Activated T-helper 1 cell treated with anti-CD3 and anti-CD28 coated beads, Interleukin-12 subunit alpha, Interleukin-12 subunit beta, Interleukin-2, Interleukin-4 antibody, amounts not matched to agents 30 ng/mL and 10 ng/mL and 1 ng/mL, durations not matched to agents 14 hours and 24 hours and 36 hours (primary cell): ENCODE measurements at places on chromosomes 4 and X. TPM values are rescaled to one million over a fixed set of nuclear protein-coding genes. Genes with fewer than 3 reads are reported as not detected.

GRCh38 chrX:56798866-56799758 is 70.1 kb downstream of the NBDY start:
- no peak for DNase-seq

GRCh38 chr4:188002323-188002722 is 6.8 kb downstream of the ZFP42 start:
- DNase-seq: no peak

Gene NOCT
- 24.1 and 26.9 TPM in 2 replicates for total RNA-seq

- no peak for DNase-seq
These were observed 20.2 kb upstream of the HSD17B13 start for GRCh38 chr4:87342872-87343271.

Gene WDR19
- 12.6 and 13.7 TPM in 2 replicates for total RNA-seq

- DNase-seq: no peak
These were observed 36.6 kb upstream of the UGT2A1 start for GRCh38 chr4:69689599-69689998.

DNA sequence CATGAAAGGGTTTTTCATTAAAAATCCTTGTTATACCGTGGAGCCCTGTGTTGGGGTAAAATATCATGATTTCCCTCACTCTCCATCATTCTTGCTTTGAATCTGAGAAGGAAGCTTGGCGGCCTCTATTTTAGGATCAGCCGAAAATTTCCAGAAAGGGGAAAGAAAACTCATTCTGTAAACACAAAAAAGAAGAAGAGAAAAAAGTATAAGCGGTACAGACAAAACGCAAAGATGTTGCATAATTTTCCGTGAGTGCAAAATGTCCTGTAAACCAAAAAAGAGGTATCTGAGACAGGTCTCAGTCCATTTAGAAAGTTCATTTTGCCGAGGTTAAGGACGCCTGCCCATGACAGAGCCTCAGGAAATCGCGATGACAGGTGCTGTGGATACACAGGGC is 5.3 kb downstream of the CSF2RA start:
- no peak for DNase-seq

GRCh38 chr4:139902321-139903320 is 237.0 kb downstream of the MGST2 start:
- DNase-seq: no peak

- no peak for DNase-seq
These were observed 115.2 kb downstream of the SORCS2 start for GRCh38 chr4:7307394-7308099.

DNA sequence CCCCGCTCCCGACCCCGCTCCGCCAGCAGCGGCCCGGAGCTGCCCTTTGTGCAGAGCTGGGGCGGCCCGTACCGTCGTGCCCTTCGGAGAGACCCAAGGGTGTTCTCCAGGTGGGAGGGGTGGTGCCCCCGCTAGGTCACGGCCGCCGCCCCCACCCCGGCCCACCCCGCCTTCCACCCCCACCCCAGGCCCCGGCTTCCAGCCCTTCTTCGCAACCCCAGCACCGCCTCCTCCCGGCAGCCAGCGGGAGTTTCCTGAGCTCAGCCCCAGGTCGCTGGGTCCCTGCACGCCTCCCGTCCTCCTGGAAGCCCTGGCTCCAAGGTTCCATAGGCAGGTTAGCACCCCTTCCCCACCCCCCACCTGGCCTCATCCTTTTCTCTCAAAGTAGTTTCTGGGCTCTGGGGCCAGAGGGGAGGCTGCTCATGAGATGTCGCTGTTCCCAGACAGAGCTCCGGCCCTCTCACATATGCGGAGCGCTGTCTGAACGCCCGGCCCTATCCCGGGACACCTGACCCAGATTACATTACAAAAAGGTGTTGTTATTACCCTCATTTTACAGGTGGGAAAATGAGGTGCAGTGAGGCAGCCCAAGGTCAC is 25.2 kb upstream of the FGFR3 start:
- DNase-seq: peak; percentile 14

DNA sequence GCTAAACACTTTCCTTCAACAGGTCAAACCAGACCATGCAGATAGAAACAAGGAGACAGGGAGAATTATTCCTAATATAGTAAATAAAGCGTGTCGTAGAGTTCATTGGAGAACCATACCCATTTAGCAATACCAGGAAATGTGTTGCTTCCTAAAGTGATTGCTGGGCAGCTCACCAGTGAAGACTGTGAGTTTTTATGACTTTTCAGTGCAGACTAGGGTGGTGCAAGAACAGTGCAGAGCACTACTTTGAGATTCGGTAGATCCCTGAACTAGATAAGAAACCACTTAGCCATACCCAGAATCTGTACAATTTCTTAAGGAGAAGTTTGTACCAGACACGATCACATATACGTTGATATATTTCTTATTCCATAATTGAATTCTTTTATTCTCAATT is 87.4 kb downstream of the EMCN start:
- DNase-seq: no peak

- no peak for DNase-seq
These were observed 449.5 kb downstream of the SPRY1 start for GRCh38 chr4:123846092-123846491.

Gene HERC6
- 6.0 and 9.1 TPM in 2 replicates for total RNA-seq

- no peak for DNase-seq
These were observed 40.9 kb upstream of the VEGFC start for GRCh38 chr4:176833400-176834175.

DNA sequence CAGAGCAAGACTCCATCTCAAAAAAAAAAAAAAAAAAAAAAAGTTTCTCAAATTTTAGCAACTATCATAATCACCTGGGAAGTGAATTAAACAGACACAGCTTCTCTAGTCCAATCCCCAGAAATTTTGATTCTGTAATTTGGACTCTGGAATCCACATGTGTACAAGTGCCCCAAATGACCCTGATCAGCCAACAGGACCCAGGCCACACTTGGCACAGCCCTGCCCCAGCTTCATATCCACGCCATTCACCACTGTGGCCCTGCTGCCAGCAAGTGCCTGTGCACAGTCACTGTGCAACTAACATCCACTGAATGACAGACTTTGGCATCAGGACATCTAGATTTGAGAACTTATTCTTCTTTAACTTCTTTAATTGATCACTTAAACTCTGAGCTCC is 14.1 kb upstream of the CXCL13 start:
- DNase-seq: no peak
